GM23248 (cell line): ENCODE measurements at places on chromosomes 3 and 15. TPM values are rescaled to one million over a fixed set of nuclear protein-coding genes. Genes with fewer than 3 reads are reported as not detected.

DNA sequence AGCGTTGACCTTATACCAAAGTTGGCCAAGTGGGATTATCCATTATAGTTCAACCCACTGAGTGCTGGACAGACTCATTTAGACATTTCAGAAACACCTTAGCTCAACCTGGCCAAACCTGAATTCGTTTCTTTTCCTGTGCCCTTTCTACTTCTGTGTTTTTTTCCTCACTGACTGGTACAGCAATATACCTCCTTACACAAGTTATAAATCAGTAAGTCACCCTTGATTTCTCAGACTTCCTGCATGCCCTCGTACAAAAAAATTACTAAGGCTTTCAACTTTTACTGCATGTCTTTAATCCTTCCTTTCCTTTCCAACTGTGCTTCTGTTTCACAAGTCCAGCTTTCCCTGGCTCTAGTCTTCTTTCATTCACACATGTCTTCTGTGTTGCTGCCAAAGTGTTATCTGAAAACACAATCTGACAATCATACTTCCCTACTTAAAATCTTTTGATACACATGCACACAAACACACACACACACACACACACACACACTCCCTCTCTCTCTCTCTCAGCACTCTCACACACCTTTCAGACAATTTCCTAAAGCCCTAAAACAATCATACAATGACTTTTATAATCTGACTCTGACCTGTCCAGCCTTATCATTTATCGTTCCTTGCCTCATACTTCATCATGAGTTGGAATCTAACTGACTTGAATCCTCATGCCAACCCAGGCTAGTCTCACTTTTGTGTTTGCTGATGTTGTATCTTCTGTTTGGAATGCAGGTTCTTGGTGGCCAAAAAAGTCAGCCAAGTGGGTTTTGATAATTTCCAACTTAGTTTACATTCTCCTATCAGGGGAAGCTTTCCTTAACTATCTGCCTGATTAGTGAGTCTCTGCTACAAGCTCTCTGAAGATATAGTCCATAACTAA lies 436.4 kb downstream of the NAALADL2 start:
- DNase-seq, result no peak

DNA sequence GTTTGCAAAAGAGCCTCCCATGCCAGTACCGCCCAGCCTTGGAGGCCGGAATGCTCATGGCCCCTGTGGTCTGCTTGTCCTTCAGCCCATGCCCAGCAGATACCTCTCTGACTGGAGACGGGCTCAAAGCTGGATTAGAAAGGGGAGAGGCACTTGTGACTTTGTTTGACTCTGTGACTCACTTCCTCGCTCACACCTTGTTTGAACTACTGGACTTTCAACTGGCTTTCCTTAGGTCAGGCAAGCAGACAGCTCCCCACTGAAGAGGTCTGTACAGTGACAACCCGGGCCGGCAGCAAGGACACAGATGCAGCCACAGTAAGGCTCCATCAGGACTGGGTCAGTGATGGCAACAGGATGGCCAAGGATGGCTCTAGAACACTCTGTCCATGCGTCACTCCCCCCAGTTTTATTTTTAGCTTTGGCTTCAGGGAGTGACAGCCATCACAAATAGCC lies 98.6 kb upstream of the ABHD17C start:
- DNase-seq, result no peak

DNA sequence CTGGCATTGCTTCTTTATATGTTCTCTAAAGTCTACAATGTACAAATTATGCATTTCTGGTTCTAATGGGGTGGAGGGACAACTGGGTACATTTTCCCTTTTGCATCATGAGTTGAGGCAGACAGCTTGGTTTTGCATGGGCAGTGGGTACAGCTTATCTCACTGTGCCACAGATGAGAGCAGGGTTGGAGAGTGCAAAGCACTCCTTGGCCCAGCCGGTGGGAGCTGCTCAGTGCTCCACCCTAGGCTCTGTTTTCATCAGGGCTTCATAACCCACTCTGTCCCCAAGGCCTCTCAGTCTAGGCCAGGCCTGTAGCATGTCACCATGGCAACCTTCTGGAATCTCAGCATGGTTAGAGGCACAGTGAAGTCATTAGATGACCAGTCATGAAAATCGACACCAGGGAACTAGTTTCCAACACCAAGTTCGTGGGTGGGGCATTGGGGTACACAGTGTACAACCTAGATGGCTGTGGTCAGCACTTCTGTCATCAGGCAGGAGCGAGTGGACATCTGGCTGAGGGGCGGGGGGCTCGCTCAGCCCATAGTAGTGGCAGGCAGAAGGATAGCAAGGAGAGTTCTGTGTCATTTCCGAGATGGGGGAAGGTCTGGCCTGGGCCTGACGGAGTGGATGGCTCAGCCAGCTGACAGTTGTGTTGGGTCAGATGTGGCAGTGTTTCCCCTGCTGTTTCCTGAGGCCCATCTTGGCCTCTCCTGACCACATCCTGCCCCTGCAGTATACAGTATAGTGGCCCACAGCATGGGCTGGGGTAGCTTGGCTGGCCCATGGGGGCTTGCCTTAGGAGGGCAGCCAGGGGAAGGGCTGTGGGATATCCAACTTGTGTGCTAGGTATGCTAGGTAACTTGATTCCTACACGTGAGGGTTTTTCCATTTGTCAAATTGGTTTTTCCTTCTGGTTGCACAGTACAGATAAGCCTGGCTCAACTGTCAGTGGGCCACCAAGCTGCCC lies 75.7 kb upstream of the PRR23C start:
- DNase-seq, result peak; percentile 95

GRCh38 chr3:129235344-129235917 lies 14.0 kb upstream of the COPG1 start:
- DNase-seq, result no peak

The IL5RA gene
- polyA plus RNA-seq, result not detected in 2 replicates

- DNase-seq, result no peak
Observed at GRCh38 chr3:71865727-71866126, 80.8 kb upstream of the PROK2 start.

GRCh38 chr3:20141851-20142250 lies 44.2 kb downstream of the SGO1 start:
- DNase-seq, result peak; percentile 4
